T47D (cell line): ENCODE measurements at places on chromosomes 13 and 19.

DNA sequence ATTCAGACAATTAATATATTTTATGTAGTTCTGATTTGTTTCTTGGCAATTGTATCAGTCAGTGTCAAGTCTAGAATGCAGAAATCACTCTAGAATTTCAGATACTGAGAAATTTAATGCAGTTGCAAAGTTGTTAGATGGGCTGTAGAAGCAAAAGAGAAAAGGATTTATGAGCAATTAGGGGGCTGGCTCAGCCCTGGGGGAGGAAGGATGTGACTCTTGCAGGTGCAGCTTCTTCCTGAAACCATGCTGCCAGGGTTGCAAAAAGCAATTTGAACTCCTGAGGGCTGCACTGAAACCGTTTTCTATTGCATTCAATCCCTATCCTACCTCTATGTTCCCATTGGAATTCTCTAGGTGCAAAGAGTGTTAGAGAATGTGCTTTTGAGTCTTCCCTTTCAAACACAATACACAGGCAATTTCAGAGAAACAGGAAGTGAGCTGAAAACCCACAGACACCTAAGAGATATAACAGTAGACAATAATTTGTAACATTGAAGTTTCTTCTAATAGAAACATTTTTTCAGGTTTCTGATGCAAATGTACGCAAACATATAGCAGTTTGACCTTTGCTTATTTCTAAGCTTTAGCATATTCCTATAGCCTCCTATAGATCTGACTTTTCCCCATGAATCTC is 814.7 kb upstream of the ATXN8OS start:
- DNase-seq: no peak

DNA sequence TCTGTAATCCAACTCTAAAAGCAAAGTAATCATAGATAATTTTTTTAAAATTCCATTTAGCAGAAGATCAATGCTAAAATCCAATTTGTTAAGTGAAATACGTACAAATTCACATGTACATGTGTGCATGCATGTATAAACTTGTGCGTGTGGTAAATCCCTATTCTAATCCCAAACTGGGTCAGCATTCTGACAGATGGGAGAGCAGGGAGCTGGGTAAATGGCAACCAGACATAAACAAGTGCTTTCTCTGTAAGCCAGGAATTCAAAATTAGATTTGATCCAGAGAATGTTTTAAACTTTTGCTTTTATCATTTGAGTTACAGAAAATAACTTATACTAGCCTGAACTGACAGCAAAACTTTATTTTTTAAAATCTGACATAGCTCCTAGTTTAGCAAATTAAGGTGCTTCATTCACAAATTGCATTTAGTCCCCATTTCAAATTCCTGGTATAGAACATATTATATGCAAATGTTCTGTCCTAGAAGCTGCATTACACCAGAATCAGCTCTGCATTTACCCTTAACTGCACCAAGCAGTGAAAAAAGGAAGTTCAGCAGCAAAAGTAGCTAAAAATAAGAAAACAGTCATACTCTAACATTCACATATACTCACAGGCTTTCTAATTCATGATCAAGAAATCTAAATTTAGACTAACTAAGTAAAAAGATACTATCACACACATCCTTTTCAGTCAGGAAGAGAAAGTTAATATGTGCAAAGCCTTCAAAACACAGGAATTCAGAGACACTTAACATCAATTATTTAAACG is 32.6 kb downstream of the UBL3 start:
- DNase-seq: no peak

- peak; percentile 61 for DNase-seq
Observed at GRCh38 chr13:29472332-29472961, 123.0 kb downstream of the SLC7A1 start.

GRCh38 chr13:80180740-80181355 is 160.1 kb downstream of the SPRY2 start:
- DNase-seq: no peak

DNA sequence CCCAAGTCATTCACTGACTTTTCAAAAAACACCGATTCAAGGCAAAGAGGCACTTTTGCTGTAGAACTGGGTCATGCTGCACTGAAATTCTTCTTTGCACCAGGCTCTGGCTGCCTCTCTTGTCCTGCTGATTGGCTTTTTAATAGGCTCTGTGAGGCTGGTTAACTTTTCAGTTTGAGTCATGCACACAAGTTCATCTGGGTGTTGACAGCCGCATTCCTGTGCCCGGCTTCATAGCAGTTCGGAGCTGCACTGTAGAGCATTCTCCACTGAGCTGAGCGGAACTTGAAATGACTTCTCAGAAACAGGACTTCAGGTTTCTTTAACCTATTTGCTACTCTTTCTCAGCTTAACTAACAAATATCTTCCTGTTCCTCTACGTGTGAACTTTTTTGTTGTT is 978.3 kb downstream of the UQCRFS1 start:
- DNase-seq: no peak

DNA sequence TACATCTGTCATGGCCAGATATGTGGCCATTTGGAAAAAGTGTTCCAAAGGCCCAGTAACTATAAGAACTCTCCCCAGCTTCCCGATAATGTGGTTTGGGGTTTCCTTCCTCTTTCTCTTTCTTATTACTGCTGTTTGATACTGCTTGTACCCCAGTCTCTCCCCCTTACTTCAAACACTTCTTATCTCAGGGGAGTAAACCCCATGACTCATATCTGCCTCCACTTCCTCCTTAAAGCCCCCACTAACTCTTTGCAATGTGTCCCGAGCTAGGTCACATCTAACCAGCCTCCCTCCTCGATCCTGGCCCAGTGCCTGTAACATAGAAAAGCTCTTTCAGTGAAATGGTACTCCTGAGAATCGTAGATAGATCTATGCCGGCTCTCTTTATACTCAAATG is 82.4 kb upstream of the STARD13 start:
- no peak for DNase-seq

- no peak for DNase-seq
Observed at GRCh38 chr13:50990065-50990817, 80.7 kb downstream of the RNASEH2B start.

DNA sequence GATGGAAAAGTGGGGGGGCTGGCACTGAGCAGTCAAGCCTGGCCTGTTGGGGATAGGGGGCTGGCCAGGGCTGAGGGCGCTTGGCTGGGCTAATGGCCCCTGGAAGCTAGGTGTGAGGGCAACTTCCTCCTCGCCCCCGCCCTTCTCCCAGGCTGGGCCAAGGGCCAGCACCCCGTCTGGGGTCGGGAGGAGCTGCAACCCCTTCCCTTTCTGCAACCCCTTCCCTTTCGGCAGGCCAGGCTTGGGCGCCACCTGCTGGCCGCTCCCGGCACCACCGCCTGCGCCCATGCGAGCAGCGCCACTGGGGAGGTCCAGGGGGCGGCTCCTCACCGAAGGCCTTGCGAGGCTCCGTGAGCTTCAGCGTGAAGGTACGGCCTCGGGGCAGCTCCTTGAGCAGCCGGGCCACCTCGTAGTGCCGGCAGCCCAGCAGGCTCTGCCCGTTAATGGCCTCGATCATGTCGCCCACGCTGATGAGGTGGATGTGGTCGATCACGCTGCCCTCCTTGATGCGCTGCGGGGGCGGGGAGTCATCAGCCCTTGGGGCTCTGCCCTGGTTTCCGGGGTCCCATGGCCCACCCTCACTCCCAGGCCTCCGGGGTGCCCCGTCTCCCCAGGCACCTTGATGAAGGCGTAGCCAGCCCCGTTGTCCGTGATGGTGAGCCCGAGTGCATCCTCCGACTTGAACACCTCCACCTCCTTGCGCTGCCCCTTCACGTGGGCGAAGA is 5.0 kb upstream of the PTGER1 start:
- DNase-seq: peak; percentile 61

- DNase-seq: no peak
Observed at GRCh38 chr19:18780631-18781030, 10.5 kb downstream of the COMP start.

DNA sequence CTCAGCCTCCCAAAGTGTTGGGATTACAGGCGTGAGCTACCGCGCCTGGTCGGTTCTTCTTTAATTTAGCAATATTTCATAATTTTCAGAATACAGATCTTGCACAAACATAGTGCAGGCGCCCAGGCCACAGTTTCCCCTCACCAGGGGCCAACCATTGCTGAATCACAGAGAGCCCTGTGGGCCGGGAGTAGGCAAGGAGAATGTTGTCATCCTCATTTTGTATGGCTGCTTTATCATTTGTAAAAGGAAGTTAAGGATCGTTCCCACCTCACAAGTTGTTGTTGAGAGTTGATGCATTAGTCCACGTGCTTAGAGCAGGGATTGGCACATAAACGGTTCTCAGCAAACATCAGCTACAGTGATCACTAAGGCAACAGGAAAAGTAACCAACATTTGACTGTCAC is 30.2 kb downstream of the MEIS3 start:
- DNase-seq: no peak

- no peak for DNase-seq
Observed at GRCh38 chr19:12314553-12314952, 18.9 kb downstream of the ZNF563 start.

DNA sequence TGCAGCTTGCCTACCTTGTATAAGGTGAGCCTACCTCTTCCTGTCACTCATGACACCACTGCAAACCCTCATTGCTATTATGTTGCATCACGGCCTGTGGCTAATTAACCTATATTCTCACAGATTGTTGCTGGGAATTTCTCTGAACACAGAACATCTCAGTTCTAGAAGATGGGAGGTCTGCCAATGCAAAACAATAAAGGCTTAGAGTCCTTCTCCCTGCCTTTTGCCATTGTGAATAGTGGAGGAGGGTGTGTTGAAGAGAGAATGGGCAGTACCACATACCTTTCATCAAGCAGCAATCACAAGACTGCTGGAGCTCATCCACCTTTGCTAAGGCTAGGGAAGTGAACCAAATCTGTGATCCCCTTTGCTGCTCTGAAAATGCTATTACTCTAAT is 34.4 kb downstream of the WDFY2 start:
- DNase-seq: no peak

- DNase-seq: no peak
Observed at GRCh38 chr19:56670961-56671612, 470 bp downstream of the ZNF835 start.

DNA sequence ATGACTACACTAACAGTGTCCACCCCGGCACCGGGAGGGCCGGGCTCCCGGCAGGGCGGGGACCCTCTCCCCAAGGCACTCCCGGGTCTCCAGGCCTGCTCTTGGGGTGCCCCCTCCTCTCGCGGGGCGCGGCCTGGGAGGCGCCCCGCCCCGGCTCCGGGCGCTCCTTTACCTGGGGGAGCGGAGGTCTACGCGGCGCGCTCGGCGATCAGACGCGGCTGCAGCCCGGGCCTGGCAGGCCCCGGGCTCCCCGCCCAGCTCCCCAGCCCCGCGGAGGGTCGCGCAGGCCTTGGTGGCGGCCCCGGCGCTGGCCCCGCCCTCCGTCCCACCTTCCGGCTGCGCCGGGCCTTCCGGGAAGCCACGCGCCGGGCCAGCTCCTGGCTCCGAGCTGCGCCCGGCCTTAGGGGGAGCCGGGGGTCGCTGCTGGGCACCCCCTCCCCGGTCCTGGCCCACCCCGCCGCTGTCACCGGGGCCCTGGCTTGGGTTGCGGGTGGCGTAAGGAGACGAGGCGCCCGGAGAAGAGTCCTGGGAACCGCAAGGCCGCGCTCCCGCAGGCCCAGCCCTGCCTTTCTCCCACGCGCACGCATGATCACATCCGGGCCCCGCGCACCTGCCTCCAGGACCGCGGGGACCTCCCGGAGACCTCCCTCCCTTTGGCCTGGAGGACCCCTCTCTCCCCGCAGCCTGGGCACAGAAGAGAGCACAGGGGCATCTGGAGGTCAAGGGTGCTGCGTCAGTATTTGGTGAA is at the start of gene C19orf12:
TSS of gene C19orf12 (minus strand) at position 309 of the 748 bp plus-strand sequence. CDS start 6,848 bp downstream, outside the sequence.
- peak; percentile 35 for DNase-seq

DNA sequence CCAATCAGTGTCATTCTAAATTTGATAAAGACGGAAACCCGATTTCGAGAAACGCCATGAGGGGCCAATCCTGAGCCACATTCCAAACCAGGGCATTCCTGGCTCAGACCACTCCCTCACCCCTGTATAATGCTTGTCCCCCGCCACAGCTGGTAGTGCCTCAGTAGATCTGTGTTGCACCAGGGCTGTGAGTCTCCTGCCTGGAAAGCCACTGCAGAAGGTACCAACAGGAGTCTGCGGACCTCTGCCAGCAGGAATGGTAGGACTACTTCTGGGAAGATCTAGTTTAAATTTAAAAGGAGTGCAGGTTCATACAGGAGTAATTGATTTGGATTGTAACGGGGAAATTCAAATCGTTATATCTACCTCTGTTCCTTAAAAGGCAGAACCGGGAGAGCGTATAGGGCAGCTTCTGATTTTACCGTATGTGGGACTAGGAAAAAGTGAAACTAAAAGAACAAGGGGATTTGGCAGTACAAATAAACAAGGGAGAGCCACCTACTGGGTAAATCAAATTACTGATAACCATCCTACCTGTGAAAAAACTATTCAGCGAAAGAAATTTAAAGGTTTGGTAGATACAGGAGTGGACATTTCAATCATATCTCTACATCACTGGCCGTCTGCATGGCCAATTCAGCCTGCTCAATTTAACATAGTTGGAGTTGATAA is 20.8 kb upstream of the ZNF266 start:
- DNase-seq: no peak

- DNase-seq: no peak
Observed at GRCh38 chr13:37349916-37350315, 244.5 kb upstream of the CSNK1A1L start.

DNA sequence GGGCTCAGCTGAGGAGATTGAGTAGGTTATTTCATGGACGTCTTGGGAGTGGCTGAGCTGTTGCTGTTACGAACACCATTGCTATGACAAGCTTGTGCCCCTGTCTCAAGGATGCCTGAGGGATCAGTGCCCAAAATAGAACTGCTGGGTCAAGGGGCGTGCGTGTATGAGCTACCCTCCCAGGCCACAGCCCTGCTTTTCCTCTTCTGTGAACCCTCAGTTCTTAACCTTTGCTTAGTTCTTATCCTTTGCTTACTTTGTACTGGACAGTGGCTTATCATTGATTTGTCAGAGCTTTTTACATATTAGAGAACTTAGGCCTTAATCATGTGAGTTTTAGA is 9.0 kb downstream of the ARHGAP45 start:
- DNase-seq: no peak
